Activated CD4-positive, alpha-beta T cell treated with anti-CD3 and anti-CD28 coated beads, Interleukin-2, amount 50 U/mL, for 24 hours (primary cell): ENCODE measurements at places on chromosomes 13 and 19.

DNA sequence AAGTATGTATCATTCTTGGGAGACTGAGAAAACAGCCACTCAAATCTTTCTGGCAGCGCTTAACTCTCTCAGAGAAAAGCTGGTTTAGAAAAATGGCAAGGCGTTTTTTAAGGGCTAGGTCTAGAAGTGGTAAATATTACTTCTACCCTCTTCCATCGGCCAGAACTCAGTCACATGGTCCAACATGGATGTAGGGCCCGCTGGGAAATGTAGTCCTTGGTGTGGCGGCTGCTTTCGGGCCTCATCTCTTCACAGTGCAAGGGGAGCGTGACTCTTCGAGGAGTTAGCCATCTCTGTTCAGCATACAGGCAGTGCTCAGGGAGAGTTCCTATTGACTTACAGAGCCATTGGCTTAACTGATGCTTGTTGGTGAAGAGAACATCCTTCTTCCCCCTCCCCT is 6.3 kb downstream of the VSTM2B start:
- DNase-seq = no peak

GRCh38 chr19:27754700-27755099 is 1458.3 kb downstream of the UQCRFS1 start:
- DNase-seq = no peak

DNA sequence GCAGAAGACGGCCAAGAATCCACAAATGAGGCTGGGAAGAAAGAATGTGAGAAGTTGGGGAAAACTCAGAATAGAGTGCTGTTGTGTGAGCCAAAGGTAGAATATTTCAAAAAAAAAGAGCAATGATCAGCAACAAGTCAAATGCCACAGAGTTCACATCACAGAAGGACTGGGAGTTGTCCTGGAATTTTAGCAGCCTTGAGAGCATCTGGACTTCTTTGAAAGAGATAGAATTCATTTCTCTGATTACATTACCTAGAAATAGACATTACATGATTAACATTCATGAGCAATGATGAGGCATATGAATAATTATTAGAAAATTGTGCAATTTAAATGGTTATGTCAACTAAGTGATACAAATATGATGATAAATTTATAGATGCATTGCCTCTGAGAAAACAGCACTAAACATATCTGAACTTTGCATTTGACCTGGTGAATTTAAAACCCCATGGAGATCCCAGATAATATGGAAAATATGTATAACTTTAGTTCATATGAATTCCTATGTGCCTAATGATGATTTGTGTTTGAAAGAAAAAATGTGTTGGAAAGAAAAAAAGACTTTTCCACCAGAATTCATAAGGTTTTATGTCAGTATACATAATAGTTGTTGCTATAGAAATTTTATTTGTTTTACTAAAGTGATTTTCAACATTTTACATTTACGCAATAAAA is 186.2 kb downstream of the POSTN start:
- DNase-seq = no peak

GRCh38 chr19:55836340-55836739 is at the start of gene NLRP4:
NLRP4 (plus strand) TSS chr19:55836540; CDS start chr19:55852081, 15,541 bp downstream.
- DNase-seq = no peak

DNA sequence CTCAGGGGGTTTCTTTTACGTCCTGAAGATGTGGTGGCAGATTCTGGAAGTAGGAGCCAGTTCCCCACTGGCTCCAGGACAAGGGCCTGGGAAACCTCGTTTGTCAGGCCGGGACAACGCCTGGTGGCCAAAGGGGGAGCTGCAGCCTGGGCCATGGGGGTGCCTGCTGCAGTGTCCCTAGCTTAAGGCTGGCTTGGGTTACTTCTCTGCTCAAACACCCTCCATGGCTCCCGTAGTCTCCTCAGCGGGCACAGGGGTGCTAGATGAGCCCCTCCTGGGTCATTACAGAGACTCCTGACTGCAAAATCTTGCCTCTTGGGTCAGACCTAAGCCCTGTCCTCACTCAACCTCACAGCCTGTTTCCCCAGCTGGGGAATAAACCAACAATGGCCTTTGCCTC is 14.7 kb downstream of the CILP2 start:
- DNase-seq = no peak

DNA sequence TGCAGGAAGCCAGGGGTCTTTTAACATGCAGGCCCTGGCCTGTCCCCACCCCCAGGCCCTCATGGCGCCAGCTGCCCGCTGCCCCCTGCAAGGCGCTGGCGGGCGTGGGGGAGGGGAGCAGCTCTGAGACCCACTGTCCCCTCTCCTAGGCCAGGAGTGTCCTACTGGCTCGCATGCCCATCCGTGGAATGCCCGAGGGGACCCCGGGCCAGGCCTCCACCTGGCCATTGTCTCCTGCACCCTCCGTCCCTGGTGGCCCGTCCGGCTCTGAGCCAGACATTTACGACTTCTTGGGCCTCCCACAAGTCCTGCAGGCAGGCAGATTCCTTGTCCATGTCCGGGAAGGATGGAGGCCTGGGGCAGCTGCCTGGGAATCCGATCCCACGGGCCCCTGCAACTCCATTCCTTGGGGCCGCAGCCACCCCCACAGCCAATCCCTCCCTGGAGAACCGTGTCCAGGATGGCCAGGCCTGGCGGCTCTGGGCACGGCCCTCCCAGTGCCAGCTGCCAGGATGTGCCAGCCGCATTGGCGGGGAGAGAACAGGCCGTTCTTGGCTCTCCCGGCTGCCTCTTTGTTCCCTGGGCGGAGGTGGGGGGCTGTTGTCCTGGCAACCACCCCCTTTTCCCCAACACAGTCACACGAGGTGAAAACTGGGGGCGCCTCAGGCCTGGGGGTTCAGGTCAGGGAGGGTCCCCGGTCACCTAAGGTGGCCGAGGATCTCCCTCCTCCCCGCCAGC is 10.5 kb upstream of the PLIN3 start:
- no peak for DNase-seq

DNA sequence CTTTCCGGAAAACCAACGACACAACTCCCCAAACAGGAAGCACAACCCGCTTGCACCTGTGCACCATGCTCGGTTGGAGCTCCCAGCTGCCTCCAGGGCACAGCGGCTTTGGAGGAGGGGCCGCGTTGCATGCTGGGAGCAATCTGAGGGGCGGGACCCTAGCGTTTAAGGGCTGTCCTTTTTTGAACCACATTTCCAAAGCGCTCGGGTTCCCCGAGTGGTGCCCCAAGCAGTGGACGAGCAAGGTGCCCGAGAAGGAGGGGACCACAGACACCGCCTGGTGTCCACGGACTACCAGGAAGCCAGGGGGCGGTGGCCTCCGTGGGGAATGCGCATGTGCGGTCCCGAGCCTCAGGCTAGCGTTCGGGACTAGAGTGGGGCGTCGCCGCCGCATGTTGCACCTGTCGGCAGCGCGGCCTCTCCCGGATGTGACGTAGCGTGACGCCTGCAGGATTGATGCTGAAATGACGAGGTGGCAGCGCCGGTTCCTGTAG is 11.9 kb upstream of the ZNF57 start:
- no peak for DNase-seq

GRCh38 chr19:23547816-23548430 is 139.1 kb downstream of the ZNF675 start:
- DNase-seq = no peak

- DNase-seq = no peak
Observed at GRCh38 chr19:48310227-48310626, 15.1 kb upstream of the EMP3 start.

- DNase-seq = no peak
Observed at GRCh38 chr19:53994811-53995210, 3.4 kb downstream of the CACNG6 start.

GRCh38 chr13:30865123-30866049 is 40.7 kb upstream of the MEDAG start:
- peak; percentile 28 for DNase-seq

DNA sequence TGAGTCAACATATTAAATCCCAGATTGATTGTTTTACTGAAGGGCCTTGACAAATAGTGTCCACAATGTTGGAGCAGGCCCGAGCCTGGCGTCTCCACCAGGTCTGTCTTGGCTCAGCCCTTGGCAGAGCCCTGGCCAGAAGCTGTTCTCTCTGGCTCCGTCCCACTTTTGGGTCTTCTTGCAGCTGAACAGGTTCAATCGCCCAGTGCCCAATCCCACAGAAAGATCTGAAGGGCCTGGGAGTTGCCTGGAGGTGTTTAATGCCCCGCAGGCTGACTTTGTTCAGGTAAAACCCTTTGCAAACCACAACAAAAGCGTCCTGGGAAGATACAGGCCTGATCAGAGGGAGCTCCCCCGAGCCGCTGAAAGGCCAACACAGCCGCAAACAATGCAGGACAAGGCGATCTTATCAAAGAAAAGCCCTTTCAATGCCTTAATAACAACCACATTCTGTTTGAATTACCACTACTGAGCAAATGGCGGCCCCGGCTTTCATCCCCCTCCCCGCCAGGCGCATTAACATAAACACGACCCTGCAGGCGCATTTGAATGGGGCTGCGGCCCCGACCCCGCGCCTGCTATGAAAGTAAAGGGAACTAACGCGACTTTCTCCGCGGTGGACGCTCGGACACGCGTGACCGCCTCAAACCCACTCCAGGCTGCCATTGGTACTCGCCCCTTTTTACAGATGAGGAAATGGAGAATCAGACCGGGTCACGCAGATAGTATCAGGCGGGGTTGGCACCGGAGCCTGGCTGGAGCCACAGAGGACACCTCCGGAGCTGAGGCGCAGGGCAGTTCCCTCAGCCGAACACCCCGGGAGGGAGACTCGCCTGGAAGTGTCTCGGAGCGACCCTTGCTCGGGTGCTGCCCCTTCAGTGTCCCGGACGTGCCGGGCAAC is 3.1 kb downstream of the CDX2 start:
- DNase-seq = no peak

- DNase-seq = no peak
Observed at GRCh38 chr13:37226971-37227370, 121.5 kb upstream of the CSNK1A1L start.

GRCh38 chr19:55259540-55260210 is 858 bp upstream of the PPP6R1 start:
- no peak for DNase-seq

GRCh38 chr13:113034451-113035212 is 65.6 kb downstream of the MCF2L start:
- DNase-seq = no peak

- no peak for DNase-seq
Observed at GRCh38 chr13:66635526-66635925, 594.6 kb downstream of the PCDH9 start.

DNA sequence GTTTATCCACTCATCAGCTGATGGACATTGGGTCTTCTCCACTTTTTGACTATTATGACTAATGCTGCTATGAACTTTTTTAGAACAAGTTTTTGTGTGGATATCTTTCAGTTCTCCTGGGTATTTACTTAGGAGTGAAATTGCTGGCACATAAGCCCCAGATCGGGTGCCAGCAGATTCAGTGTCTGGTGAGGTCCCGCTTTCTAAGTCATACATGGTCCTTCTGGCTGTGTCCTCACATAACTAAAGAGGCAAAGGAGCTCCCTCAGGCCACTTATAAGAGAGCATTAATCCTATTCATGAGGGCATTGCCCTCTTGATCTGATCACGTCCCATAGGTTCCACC is 600 bp upstream of the ZNF226 start:
- DNase-seq = no peak

DNA sequence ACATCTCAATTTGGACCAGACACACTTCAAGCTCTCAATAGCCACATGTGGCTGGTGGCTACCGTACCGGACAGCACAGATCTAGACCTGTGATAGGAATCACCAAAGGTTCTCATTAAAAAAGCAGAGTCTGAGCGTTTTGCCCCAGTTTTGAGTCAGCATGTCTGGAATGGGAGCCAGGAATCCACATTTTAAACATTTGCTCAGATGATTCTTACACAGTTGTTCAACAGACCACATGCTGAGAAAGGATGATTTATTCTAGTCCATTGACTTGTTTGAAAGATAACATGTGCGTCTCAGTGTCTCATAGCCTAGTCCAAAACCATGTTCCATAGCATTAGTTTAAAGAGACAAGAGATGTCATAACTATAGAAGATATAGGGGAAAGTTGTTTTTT is 53.4 kb downstream of the FLT3 start:
- no peak for DNase-seq

- DNase-seq = peak; percentile 71
Observed at GRCh38 chr19:3360421-3361383, 5.7 kb upstream of the NFIC start.

- DNase-seq = peak; percentile 59
Observed at GRCh38 chr19:23762884-23763711, 4.4 kb upstream of the ZNF681 start.

GRCh38 chr13:112916296-112916695 is 52.7 kb upstream of the MCF2L start:
- no peak for DNase-seq

- no peak for DNase-seq
Observed at GRCh38 chr13:38875186-38875875, 115.3 kb downstream of the STOML3 start.

DNA sequence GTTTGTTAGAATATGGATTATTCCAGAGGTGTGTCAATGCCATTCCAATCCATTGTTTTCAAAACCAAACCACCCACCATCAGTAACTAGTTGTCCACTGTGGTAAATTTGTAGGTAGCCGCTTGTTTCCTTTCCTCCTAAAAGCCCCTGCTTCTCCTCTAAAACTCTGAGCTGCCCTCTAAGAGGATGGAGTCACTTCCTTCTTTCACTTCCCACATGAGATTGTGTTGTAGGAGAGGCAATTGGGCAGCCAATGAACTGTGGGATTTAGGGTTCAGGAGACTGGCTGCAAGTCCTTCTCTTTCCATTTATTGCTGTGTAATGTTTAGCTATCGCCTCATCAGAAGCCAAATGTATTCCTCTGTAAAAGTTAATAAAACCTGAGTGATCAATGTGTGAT is 49.9 kb upstream of the RFXAP start:
- no peak for DNase-seq

GRCh38 chr13:99956473-99957349 is 14.9 kb downstream of the ZIC5 start:
- DNase-seq = no peak

DNA sequence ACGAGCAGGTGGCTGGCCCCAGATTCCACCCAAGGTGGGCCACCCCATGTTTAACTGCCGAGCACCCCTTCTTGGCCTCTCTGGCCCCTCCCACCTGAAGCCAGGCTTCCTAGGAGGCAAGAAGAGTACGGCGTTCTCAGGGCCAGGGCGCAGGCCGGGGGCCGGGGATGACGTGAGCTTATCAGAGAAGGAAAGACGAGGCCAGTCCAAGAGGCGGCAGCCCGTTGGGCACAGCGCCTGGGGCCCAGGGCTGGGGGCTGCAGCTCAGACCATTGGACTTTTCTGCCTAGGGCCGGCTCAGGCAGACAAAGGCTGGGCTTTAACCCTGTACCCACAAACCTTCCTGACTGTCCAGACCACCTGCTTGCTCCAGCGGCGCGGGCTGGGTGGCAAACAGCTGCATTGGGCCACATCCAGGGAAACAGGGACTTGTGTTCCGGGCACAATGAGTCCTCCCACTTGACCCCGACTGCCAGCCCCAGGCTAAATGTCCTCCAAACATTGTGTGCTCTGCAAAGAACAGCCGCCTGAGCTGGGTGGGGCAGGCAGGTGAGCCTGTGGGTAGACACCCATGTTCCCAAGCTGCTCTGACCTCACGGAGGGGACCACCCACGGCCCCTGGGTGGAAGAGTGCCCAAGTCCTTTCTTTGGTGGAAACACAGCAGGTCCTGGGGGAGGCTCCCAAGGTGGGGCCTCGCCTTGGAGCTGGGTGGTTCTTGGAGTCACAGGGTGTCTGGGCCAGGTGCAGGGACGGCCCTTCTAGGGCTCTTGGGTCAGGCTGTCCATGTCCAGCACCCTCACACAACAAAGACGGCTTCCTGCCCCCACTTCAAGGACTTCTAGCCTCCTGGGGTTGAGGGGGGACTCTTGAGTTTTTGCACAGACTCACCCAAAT is 21.9 kb downstream of the COMP start:
- DNase-seq = no peak

GRCh38 chr19:50567882-50568727 is at the start of gene LRRC4B:
LRRC4B (minus strand) TSS chr19:50568435; CDS start chr19:50548838, 19,597 bp downstream.
- no peak for DNase-seq
